Stimulated activated CD4-positive, alpha-beta T cell treated with anti-CD3 and anti-CD28 coated beads, Interleukin-1b, Interleukin-23, amount 100 ng/mL, for 1 hour (primary cell): ENCODE measurements at places on chromosomes 4 and X.

DNA sequence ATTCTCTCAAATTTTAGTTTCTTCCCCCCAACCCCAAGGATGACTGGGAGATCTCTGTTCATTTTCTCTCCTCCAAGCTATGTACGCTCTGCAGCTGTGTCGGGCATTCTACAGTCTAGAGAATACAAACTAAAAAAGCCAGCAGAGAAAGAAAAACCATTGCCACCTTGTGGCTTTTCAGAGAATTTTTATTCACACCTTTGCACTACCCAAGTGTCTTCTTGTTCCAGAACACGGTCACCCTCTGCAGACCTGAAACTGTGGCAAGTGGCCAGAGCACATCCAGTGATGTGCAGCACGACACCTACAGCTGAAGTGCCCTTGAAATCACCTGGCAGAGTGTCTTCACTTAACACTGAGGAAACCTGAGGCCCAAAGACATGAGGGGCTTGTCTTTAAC is 68.6 kb downstream of the CHST7 start:
- DNase-seq: no peak

- DNase-seq: no peak
Measured at GRCh38 chrX:112820364-112821268, 20.0 kb downstream of the AMOT start.

DNA sequence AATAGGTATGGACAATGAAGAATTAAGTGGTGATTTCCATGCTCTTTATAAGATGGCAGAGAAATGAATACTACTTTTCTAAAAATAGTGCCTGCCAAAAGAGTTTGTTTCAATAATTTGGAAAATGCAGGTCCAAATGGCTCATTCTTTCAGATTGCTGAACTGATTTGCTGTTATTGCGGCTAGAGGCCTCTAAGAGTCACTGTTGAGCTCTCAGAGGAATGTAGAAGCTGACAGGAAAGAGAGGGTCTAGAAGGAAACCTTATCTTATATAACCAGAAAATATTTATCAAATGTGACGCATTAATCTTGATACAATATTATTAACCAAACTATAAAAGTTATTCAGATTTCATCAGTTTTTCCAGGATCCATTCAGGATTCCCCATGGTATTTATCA is 65.7 kb upstream of the PAGE1 start:
- no peak for DNase-seq

DNA sequence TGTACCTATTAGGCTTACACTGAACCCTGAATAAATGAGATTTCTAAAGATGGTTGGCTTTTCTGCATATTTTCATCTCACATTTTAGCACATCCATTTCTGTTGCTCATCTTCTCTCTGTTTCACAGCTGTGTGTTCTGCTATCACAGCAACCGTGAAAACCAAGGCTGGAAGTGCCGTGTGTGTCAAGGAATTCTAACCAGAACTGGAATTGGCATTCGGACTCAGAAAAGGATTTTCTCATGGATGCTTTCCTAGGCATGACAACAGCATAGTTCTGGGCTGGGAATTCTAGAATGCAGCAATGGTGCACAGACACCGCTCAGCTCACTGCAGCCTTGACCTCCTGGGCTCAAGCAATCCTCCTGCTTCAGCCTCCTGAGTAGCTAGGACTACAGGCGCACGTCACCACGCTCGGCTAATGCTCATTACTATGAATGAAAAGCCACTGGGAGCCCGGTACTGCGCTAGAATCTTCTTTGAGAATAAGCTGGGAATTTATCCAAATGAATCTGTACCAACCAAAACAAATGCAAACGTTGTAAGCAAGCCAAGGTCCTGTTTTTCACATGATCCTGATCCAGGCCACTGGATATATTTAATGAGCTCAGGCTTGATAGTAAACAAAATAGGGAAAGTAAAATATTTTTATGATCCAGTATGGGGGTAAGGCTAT is 105.2 kb downstream of the RBM47 start:
- DNase-seq: no peak

GRCh38 chrX:19709812-19710518 is 177.4 kb downstream of the SH3KBP1 start:
- DNase-seq: no peak

DNA sequence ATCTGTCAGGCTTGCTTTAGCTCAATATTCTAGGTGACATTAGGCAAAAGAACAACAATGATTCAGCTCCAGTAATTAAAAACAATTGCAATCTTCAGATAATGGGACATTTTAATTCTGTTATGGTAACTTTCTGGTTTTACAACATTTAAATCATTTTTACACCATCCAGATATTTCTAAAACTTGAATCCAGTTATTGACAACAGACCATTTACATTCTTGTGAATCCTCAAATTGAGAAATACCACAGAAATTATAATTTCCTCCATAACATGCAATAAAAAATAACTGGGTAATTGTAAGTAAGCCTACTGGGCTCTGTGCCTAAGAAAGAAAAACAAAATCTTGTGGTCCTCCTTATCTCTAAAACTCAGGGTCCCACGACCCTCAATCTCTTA is 195.0 kb upstream of the S100G start:
- no peak for DNase-seq

DNA sequence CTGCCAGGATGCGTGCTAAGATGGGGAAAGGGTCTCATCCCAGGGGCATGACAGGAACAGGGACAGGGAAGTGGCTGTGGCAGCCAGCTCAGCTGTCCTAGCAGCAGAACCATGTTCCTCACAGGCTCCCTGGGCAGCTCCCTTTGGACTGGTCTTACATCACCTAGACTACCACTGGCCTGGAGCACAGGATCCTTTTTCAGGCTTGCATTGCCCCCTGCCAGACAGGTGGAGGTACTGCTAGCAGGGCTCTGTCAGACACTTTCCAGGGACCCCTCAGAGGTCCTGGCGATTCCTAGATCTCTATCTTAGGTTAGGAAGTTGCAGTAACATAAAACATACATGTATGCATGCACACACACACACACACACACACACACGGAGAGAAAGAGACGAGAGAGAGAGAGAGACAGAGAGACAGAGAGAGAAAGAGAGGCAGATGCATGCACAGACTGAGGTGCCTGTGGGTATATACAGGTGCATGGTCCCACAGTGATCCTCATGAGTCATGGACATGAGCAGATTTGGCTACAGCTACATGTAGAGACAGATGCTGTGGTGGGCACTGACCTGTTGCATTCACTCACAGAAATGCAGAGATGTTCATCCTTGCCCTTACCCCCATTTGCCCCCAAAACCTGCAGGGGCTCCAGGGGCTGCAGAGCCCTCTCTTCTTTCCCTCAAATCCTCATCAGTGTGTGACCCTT is 63.6 kb downstream of the STARD8 start:
- no peak for DNase-seq

GRCh38 chr4:57504139-57504538 is 394.0 kb upstream of the IGFBP7 start:
- DNase-seq: no peak

- no peak for DNase-seq
Measured at GRCh38 chr4:1856943-1857699, 1.2 kb upstream of the LETM1 start.

- DNase-seq: no peak
Measured at GRCh38 chrX:17226736-17227135, 148.3 kb upstream of the NHS start.

- no peak for DNase-seq
Measured at GRCh38 chr4:47238667-47239066, 207.3 kb downstream of the GABRB1 start.

DNA sequence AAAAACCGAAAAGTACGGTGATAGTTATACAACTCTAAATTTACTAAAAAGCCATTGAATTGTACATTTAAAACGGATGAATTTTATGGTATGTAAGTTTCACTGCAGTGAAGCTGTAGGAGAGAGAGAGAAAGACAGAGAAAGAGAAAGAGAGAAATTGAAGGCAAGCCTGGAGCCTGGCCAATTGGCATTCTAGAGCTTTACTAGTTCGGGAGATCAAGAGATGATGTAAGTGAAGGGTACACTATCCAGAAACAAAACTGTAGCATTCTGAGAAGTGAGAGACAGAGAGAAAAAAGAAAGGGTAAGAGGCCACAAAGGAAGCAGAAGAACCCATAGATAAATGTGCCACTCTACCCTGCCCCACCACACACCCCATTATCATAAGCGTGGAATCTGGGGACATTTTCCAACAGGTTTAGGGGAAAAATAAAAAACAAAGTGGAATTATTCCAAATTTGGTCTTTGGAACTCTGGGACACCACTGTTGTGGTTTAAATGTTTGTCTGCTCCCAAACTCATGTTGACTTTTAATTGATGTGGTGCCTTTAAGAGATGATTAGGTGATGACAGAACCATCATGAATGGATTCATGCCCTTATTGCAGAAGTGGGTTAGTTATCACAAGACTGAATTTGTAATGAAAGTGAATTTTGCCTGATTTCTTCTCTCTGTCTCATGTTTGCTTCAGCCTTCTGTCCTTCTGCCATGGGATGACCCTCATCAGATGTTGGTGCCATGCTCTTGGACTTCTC is 123.0 kb upstream of the PLS3 start:
- no peak for DNase-seq

- no peak for DNase-seq
Measured at GRCh38 chr4:76364763-76365162, 56.2 kb downstream of the CCDC158 start.
